ENCODE measurements at places on chromosomes 16 and 17.
A peak's percentile ranks its signal among the peaks of the same experiment; 100 is the strongest.

DNA sequence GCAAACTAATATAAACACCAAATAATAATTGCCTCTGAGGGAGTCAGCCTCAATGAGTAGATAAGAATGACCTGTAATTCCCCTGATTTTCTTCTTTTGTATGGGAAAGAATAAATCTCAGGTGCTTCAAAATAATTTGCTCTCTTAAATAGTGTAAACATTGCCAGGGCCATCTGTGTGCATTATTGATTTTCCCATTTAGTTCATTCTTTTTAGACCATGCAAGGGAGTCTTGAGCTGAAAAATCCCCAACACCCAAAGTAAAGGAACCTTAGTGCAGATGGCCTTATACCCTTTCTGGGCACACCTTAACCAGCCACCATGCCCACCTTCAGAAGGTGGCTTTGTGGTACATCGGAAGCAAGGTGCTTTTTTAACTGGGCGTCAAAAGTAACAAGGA is 267.2 kb downstream of the TMEM114 start:
- no peak for DNase-seq

DNA sequence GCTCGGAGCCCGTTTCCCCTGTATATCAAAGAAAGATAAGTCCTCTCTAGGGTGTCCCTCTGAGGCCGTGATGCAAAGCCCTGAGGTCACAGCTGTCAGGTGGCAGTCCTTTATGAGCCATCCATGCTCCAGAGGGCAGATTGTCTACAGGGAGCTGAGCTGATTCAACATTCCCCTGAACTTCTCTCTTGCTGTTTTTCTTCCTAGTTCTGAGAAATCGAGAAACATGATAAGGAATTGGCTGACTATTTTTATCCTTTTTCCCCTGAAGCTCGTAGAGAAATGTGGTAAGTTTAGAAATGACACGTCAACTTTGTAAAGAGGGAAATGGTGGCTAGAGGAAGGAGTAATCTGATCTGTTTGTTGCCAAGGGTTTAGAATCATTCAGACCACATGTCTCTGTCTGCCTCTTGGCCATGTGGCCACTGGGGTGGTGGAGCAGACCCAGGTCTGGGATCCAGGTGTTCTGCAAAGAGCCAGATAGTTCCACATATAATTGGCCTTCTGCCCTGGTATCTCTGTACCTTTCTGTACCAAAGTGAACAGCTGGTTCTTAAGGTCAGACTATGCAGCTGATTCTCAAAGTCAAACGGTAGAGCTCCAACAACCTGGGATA is 3.5 kb downstream of the CTNS start:
- DNase-seq = no peak

- no peak for DNase-seq
These were observed 16.9 kb upstream of the CYTH1 start for GRCh38 chr17:78798695-78799559.

- DNase-seq = no peak
These were observed 7.6 kb downstream of the CBX8 start for GRCh38 chr17:79788989-79789942.

DNA sequence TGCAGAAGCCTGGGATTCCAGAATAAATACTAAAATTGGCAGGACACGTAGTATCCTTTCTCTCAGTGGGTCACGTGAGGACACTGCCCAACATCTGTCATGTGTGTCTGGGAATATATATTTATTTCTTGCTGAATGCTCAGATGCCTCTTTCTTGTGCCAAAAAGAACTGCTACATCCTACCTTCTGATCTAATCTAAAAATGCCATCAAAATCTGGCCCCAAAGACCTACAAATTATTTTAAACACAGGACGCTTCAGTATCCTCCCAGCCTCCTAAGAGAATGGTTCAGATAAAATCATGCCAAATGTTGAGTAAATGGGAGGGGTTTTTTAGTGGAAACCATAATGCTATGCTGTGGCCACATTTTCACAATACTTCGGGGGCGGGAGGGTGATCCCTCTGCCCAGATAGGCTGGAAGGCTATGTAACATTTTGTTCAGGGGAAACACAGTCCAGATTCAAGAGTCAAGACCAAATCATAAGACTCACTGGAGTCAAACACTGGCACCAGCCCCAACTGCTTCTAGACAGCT is 22.9 kb upstream of the CORO6 start:
- DNase-seq = no peak

- DNase-seq = no peak
These were observed 14.6 kb upstream of the CIBAR2 start for GRCh38 chr16:85126705-85127378.

GRCh38 chr16:87207965-87208364 is 109.2 kb downstream of the C16orf95 start:
- DNase-seq = no peak

DNA sequence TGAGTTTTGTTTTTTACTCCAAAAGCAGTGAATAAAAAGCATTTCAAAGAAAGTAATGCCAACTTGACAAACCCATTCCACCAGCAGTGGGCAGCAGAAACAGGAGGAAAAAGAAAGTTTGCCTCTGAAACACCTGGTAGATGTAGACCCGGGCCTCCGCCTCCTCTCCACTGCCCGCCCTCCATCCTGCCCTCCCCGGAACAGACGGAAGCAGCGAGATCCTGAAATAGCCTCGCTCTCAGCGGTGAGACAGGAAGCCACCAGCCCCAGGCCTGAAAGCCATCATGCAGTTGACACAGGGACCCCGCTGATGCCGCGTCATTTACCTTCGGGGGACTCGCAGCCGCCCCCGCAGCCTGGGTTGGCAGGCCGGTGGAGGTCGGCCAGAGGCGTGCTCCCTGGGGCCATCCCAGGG is 67.8 kb downstream of the C16orf78 start:
- DNase-seq = peak; percentile 59

DNA sequence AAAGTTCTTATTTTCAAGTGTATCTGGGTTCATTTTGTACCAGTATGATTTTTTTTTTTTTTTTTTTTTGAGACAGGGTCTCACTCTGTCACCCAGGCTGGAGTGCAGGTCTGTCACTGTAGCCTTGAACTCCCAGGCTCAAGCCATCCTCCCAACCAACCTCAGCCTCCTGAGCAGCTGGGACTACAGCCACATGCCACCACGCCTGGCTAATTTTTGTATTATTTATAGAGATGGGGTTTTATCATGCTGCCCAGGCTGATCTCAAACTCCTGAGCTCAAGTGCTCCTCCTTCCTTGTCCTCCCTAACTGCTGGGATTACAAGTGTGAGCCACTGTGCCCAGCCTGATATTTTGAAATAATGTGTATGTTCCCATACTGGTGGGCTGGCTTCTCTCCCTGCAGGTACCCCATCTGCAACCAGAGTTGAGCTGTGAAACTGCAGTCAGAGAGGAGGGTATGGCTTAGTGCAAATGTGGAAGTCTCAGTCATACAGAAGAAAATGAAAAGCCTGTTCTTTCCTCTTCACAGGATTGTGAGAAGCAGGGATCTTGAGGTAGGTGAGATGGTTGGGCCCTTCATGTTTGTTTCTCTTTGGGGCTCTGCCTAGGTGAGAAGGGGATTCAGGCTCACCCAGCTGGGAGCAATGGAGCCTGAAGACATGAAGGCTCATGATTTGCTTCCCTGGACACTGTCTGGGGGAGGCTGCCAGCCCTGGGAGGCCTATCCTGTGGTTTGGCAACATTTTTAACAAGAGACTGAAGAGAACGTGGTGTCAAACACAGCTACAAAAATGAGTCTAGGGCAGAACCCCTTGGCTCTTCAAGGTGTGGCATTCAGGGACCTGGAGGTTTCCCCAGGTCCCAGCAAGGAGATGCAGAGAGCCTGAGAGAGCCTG is 41.3 kb upstream of the SIAH1 start:
- DNase-seq = no peak

- peak; percentile 53 for DNase-seq
These were observed 11.6 kb downstream of the KRT33A start for GRCh38 chr17:41338961-41339485.
